Stimulated activated CD4-positive, alpha-beta T cell treated with anti-CD3 and anti-CD28 coated beads, Interleukin-1b, Interleukin-23, amount 100 ng/mL, for 1 hour (primary cell): ENCODE measurements at places on chromosomes 5 and 9.

DNA sequence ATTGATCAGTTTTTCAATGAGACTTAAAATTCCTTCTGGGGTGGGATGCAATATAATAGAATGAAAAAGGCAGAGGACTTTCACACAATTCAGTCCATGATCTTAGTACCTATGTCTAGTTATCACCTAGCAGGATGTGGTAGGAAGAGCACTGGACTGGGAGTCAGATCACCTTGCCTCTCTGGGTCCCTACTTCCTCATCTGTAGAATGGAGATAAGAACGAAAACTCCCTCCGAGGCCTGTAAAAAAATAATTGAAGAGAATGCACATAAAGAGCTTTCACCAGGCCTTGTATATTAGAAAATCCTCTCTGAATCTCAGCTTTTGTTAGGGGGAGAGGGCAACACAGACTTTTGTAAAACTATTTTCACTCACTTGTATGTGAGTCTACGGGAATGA lies 681 bp upstream of the TMEFF1 start:
- DNase-seq, result no peak

GRCh38 chr5:56402266-56403220 lies 169.4 kb upstream of the ANKRD55 start:
- no peak for DNase-seq

GRCh38 chr9:127189628-127190027 lies 67.2 kb upstream of the ANGPTL2 start:
- no peak for DNase-seq

- no peak for DNase-seq
Measured at GRCh38 chr5:154487541-154487940, 9.5 kb upstream of the HAND1 start.

- no peak for DNase-seq
Measured at GRCh38 chr9:33645706-33646105, 121.7 kb downstream of the ANKRD18B start.

DNA sequence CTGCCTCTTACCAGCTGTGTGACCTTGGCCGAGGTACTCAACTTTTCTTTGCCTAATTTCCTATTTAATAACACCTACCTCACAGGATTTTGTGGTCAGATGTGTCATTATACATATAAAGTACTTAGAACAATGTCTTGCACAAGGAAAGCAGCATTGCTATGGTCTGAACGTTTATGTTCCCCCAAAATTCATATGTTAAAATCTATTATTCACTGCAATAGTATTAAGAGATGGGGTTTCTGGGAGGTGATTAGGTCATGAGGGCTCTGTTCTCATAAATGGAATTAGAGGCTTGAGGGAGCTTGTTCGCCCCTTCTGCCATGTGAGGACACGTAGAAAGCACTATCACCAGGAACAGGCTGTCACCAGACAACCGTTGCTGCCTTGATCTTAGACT lies 10.9 kb upstream of the RNF145 start:
- no peak for DNase-seq

- DNase-seq, result no peak
Measured at GRCh38 chr9:115340314-115340713, 222.4 kb upstream of the TNC start.

DNA sequence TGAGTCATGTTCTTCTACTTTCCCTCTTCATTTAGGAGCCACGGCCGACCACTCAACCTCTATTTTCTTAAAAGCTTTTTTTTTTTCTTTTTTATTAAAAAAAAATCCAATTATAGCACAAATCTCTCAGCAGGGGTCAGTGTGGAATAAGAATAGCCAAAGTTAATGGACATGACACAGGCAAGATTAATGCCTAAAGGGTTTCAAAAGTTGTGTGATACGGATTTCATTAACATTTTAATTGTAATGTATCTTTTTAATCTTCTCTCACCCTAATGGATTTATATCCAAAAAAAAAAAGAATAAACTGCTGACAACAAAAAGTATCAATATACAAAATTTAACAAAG lies 5.4 kb downstream of the NACC2 start:
- no peak for DNase-seq
